ENCODE measurements at places on chromosomes 3 and 15.
A peak's percentile ranks its signal among the peaks of the same experiment; 100 is the strongest.

GRCh38 chr15:65903296-65904073, 34.2 kb downstream of the RAB11A start:
- DNase-seq: no peak

- no peak for DNase-seq
Observed at GRCh38 chr3:31550452-31551251, 17.9 kb downstream of the STT3B start.

GRCh38 chr3:112736386-112736785, 95.4 kb upstream of the CCDC80 start:
- DNase-seq: no peak

- no peak for DNase-seq
Observed at GRCh38 chr3:10817506-10817905, 1.5 kb downstream of the SLC6A11 start.

DNA sequence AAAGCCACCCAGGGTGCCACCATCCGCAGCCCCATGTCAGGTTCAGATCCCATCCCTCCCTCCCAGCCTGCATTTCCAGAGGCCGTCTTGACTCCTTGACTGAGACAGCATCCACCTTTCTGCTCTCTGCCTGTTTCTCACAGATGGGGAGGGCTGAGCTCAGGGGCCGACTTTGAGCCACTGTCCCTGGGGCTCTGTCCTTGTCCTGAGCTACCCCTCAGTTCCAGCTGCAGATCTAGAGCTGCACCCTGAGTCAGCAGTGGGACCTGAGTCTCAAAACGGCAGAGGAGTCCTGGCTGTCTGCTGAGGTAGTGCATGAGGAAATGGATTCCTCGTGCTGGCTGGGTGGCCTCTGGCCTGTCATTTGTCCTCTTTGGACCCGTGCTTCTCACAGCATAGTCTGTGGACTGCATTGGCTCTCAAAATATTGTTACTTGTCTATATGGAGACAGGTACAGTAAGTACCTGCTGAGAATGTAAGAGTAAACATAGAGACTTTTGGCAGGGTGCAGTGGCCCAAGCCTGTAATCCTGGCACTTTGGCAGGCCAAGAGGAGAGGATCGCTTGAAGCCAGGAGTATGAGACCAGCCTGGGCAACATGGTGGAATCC, 22.3 kb downstream of the RPLP1 start:
- no peak for DNase-seq

DNA sequence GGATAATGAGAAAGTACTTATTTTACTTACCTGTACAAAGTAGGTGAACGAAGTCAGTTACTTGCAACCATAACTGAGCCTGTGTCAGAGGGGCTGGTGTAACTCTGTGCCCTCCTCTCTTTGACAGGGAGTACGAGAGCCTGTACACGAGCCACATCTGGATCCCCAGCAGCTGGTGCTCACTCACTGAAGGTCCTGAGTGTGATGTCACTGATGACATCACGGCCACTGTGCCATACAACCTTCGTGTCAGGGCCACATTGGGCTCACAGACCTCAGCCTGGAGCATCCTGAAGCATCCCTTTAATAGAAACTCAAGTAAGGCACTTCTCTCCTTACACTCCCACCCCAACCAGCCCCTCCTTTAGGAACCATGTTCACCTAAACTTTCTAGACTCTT, 24.2 kb downstream of the IL20RB start:
- DNase-seq: no peak

DNA sequence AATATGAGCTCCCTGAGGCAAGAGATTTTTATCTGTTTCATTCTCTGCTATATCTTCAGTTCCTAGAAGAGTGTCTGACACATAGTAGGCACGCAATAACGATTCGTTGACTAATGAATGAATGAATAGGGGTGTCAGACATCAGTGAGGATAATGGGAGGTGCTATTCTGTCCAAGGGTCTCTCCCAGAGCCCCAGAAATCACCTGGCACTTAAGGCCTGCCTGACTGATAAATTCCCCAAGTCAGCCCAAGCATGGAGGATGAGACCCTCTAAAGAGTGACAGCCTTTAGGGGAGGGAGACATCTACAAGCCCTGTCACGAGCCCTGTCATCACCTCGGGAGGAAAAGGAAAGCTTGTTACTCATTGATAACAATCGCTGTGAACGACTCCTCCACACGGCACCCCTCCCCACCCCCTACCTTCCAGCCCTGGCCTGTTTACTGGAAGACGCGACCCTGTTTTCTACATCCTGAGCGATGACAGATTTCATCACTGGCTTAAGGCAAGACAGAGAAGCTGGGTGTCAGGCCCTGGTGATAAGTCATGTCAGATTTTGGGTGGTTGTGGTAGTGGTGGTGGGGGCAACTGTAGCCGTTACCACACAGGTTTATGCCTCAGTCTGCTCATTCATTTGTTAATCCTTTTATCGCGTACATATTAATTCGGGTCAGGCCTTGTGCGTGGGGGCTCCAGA, 23.1 kb downstream of the BHLHE40 start:
- DNase-seq: no peak

DNA sequence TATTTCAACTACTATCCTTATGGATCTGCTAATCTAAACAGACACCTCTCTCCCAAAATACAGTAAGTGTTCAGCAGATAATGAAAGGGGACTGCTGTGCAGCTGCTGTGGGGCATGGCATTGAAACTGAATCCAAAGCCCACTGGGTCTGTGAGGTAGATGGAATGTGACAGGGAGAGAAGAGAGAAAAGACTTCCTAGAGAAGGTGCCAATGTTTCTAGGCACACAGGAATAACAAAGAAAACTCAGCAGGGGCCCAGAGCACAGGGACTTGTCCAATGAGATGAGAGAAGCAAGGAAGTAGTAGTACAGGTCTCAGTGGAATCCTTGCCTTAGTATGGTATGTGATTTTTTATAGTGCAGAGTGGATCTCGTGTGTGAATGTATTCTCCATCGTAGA, 457.8 kb downstream of the IL5RA start:
- DNase-seq: no peak

- no peak for DNase-seq
Observed at GRCh38 chr3:50190936-50191660, at the start of gene GNAT1. GNAT1 (plus strand) TSS chr3:50191610; CDS start chr3:50191726, 116 bp downstream.

DNA sequence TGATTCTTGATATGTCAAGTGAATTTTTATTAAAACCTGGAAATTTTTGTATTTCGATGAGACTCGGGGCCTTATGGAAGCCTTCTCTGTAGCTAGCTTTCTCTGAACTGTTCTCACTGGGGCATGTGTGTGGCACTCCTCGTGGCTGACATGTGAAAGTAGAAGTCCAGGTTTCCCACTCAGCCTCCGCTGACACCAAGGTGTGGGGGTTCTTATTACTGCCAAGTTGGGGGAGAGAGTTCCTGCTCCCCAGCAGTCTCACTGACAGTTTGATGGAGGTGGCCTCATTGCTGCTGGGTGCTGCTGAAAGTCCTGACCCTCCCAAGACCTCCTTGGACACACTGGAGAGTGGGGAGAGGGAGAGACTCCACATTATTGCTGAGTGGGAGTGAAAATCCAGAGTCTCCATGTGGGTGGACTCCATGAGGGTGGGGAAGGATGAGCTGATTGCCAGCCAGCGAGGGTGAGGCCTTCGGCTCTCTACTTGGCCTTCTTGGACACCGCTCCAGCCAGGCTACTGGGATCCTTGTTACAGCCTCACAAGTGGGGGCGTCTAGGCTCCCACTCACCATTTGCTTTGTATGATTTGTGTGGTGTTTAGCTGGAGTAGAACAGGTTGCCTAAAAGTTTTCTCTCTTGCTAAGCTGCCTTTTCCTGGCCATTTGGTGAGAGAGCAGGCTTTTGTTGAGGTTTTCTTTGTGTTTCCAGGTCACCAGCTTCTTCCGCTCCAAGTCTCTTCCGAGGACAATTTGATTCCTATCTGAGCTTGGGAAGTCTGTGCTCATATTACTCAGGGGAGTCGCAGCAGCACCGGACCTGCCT, 64.1 kb downstream of the LSM3 start:
- DNase-seq: no peak

- DNase-seq: no peak
Observed at GRCh38 chr3:57147071-57147470, 18.1 kb downstream of the IL17RD start.

DNA sequence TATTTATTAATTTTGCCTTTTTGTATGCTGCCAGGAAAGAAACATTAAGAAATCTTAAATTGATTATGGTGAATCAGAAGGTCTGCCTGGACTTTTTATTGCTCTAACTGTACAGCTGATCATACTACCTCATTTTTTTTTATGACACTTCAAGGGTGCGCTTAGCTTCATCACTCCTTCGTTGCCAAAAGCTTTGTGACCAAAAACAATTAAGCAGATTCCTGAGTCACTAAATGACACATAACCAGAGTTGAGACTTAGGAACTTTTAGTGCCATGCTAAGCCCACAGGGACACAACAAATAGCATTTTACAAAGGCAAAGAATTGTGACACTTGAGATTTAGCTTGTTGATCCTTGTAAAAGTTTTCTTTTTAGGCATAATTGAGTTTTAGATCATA, 4.9 kb downstream of the ADIPOQ start:
- DNase-seq: no peak

GRCh38 chr3:162863579-162863978, 1367.0 kb downstream of the OTOL1 start:
- DNase-seq: no peak

DNA sequence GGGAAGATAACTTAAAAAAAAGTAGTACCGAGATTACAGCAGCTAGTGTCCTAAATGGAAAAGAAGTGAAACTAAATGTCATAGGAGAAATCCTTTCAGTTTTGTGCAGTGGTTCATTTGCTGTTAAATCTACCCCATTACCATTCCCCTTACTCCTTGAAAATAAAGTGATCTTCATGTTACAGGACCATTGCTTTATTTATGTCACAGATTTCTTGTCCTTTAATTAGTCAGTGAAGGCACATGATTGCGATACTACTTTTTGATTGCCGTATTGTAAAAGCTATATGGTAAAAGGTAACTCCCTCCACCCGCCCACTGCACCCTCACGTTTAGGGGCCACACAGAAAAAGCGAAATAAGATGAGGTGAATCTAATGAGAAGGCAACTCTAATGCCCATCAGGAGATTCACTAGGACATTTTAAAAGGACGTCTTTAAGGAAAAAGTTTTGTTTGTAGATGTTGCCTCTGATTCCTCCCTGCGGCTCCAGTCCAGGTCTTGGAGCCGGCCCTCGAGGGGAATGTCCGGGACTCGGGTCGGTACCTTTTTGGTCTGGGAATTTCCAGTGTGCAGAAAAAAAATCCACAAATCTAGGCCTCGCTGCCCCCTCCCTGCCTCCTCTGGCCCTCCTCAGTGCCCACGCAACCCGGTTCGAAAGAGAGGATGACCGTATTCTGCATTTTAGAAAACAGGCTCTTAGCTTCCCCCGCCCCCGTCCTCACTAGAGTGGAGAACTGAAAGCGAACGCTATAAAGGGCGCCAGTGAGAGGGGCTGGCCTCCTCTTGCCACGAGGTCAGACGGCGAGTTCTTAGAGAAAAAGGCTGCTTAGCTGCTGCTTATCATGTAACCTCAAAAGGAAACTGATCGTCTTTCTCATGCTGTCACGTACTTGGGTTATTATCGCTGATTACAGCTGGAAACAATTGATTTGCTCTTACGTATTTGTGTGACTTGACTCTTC, 21.8 kb upstream of the NFKBIZ start:
- peak; percentile 84 for DNase-seq

GRCh38 chr15:78050826-78051225, 26.7 kb downstream of the TBC1D2B start:
- DNase-seq: no peak

DNA sequence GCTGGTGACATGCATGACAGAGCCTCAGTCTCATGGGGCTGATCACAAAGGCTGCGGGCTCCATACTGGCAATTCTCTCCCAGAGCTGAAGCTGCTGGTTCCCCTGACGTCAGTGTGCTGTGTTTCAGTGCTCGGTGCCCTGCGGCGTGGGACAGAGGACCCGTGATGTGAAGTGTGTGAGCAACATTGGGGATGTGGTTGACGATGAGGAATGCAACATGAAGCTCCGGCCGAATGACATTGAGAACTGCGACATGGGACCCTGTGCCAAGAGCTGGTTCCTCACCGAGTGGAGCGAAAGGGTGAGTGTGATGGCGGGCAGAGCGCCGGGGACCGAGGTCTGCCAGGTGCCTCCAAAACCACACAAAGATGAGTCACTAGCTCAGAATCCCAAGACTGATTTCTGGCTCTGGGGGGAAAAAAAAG, 62.0 kb upstream of the NR2E3 start:
- DNase-seq: no peak

GRCh38 chr3:134892761-134893160, 97.7 kb downstream of the EPHB1 start:
- DNase-seq: no peak

- DNase-seq: no peak
Observed at GRCh38 chr3:70078778-70079177, 79.2 kb downstream of the SAMMSON start.

DNA sequence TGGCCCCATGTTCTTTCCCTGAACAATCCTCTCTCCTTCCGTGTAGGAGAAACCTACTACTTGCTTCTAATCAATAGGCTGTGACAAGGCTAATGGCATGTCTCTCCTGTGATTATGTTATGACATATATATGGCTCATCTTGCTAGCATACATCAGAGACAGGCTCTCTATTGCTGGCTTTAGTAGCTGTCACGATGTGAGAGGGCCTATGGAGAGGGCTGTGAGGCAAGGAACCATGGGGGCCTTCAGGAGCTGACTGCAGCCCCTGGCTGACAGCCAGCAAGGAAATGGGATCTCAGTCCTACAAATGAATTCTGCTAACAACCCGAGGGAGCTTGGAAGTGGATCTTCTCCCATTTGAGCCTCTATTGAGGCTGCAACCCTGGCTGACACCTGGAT, 96.3 kb downstream of the EOMES start:
- no peak for DNase-seq

GRCh38 chr3:44805960-44806359, 44.4 kb downstream of the KIF15 start:
- DNase-seq: no peak

Measured in stimulated activated CD4-positive, alpha-beta T cell treated with anti-CD3 and anti-CD28 coated beads, TNF-alpha, amount 100 ng/mL, for 24 hours (primary cell).